ENCODE measurements at places on chromosomes 2 and 18.

GRCh38 chr18:79558196-79558932 lies 121.2 kb upstream of the CTDP1 start:
- no peak for DNase-seq

GRCh38 chr2:98709535-98709934 lies 21.4 kb downstream of the MGAT4A start:
- DNase-seq, result no peak

GRCh38 chr2:215841175-215841816 lies 172.1 kb downstream of the MREG start:
- no peak for DNase-seq

DNA sequence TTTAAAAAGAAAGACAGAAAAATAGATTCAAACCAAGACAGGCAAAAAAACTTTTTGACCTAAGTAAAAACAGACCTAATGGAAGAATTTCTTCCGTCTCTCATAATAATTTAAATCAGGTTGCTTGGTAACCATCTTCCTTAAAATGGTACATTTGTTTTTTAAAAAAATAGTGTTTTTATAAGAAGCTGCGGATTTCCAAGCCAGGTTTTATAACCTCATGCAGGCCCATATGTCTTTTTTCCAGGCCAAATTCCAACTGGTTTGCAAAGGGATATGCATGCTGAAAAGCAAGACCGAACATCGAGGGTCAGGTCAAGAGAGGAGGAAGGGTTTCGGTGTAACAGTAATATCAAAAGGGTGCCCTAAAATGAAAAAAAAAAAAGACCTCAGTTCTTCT lies 172.9 kb downstream of the MAIP1 start:
- DNase-seq, result no peak

DNA sequence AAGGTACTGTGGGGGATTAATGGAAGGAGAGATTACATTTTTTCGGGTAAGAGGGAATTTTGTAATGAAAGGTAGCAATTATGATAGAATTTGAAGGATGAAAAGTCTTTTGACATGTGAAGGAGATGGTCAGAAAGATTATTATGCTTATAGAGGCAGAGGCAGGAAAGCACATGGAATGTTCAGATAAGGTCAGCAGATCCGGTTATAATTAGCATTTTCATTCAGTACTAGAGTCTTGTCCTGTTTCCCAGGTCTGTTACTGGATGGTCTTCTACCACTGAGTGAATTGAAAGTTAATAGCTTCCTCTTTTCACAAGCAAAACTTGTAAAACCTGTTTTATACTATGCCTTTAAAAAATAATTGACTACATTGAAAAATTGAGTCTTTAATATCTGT lies 116.9 kb downstream of the PHLPP1 start:
- DNase-seq, result no peak

GRCh38 chr18:35743916-35744315 lies 162.4 kb downstream of the GALNT1 start:
- no peak for DNase-seq

DNA sequence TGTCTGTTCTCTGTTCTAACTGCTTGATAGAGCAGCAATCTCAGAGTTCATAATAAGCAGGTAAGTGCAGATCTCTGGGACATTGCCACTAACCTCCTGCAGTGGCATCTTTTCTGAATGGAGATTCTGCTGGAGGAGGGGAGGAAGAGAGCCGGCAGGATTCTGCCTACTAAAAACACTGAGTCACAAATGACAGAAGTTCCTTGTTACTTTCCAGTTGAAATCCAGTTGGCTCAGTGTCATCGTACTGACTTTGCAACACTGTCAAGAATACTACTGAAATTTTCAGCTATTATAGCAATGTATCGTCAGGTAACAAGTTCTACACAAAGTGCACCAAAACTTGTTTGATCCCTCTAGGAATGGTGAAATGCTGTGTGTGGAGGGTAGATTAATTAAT lies 79.6 kb upstream of the ST6GAL2 start:
- no peak for DNase-seq

DNA sequence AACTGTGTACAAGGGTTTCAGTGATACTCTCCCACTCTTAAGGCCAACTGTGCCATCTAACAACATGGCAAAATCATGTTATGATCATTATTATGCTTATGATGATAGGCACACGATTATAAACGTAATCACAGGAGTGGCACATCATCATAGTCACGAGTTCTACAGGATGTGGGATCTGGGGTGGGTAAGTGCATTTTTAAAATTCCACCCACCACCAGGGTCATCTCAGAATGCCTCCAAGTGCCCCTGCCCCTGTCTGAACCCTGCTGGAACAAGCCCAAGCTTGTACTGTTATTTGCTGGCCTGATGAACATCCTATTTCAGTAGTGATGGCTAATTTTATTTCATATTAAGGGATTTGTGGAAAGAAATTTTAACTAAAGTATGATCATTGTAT lies 117.8 kb downstream of the PTPRM start:
- no peak for DNase-seq

- DNase-seq, result no peak
These were observed 123.4 kb upstream of the CTNNA2 start for GRCh38 chr2:79389481-79389880.
